ENCODE measurements at places on chromosomes 16 and 17. TPM values are rescaled to one million over a fixed set of nuclear protein-coding genes. Genes with fewer than 3 reads are reported as not detected.

- DNase-seq, result no peak
These were observed 1.8 kb upstream of the CISD3 start for GRCh38 chr17:38728290-38728831.

DNA sequence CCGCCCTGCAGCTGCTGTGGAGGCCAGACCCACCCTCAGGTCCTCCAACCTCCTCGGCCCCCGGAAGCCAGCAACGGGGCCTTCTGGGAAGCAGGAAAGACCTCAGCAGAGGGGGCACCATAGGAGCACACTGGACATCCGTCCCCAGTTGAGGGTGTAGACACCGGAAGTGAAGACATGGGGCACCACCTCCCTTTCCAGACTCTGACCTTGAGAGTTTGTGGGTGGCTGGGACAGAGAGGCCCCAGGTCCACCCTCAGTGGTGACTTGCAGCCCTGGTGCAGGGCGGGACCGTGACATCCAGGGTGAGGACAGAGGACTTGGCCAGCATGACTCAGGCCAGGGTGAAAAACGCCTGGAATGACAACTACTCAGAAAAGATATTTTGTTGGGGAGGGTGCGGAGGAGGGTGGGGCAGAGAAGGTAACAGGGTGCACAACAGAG lies 19.9 kb downstream of the CEP295NL start:
- DNase-seq, result no peak

- DNase-seq, result no peak
These were observed 54.3 kb downstream of the NLK start for GRCh38 chr17:28096756-28097155.

IRX6 gene
- total RNA-seq, result 0.14 TPM

MT1F gene
- total RNA-seq, result 60.2 TPM

DNA sequence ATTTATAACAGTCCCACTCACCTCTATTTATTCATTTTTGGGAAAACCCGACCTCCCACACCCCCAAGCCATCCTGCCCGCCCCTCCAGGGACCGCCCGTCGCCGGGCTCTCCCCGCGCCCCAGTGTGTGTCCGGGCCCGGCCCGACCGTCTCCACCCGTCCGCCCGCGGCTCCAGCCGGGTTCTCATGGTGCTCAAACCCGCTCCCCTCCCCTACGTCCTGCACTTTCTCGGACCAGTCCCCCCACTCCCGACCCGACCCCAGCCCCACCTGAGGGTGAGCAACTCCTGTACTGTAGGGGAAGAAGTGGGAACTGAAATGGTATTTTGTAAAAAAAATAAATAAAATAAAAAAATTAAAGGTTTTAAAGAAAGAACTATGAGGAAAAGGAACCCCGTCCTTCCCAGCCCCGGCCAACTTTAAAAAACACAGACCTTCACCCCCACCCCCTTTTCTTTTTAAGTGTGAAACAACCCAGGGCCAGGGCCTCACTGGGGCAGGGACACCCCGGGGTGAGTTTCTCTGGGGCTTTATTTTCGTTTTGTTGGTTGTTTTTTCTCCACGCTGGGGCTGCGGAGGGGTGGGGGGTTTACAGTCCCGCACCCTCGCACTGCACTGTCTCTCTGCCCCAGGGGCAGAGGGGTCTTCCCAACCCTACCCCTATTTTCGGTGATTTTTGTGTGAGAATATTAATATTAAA lies 638 bp upstream of the TMEM88 start:
- peak; percentile 43 for DNase-seq

- DNase-seq, result no peak
These were observed 240.7 kb downstream of the PARN start for GRCh38 chr16:14389359-14389758.

DNA sequence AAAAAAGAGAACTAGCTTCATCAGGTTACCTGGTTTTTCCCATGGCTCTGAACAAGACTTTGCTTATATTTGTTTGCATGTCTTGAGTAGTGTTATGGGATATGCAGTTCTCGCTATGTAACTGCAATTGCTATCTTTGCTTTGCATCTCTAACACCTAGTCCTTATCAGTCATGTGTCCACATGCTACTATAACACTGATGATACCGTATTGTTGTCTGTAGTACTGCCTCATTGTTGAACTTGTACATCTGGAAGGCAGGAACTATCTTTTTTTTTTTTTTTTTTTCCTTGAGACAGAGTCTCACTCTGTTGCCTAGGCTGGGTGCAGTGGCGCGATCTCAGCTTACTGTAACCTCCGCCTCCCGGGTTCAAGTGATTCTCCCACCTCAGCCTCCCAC lies 2.5 kb downstream of the PSME3 start:
- no peak for DNase-seq

DNA sequence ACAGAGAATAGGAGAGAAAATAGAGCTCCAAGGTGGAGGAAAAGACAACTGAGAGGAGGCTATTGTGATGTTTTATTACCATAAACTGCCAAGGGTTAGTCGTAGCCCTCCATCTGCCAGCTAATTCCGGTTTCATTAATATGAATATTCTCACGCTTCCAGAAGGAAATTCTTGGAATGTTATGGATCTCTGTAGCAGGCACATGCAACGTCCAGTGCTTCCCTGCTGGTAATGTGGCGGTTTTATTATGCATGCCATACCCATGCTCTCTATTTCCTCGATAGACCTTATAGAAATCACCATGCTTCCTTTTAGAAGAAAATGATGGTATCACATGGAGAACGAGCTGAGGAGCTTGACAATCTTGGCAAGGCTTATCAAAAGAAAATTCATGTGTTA lies 463.6 kb downstream of the MAF start:
- DNase-seq, result no peak

CDRT4 gene
- total RNA-seq, result 8.3 TPM

DGKE gene
- 8.5 TPM for total RNA-seq

EMP2 gene
- 15.2 TPM for total RNA-seq

DNA sequence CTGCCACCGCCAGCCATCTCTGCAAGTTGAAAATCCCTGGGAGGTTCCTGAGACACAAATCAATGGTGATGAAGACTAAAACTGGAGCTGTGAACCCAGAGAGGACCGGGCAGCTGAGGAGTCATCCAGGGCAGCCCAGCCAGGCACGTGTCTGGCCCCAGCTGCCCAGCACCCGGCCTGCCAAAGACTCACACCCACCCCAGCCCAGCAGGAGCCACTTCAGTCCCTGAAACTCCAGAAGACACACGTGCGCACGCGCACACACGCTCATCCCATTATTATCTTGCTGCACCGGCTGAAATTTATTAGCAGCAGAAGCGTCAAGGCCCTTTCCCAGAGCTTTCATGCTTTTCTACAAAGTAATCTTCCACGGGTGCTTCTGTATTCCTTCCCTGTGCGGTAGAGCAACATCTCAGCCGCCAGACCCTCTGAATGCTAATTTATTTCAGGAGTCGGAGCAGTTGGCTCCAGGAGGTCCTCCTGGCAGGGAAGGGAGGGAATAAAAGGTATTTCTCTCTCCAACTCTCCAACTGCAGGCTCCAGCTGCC lies 59.8 kb upstream of the RBFOX3 start:
- DNase-seq, result no peak

DNA sequence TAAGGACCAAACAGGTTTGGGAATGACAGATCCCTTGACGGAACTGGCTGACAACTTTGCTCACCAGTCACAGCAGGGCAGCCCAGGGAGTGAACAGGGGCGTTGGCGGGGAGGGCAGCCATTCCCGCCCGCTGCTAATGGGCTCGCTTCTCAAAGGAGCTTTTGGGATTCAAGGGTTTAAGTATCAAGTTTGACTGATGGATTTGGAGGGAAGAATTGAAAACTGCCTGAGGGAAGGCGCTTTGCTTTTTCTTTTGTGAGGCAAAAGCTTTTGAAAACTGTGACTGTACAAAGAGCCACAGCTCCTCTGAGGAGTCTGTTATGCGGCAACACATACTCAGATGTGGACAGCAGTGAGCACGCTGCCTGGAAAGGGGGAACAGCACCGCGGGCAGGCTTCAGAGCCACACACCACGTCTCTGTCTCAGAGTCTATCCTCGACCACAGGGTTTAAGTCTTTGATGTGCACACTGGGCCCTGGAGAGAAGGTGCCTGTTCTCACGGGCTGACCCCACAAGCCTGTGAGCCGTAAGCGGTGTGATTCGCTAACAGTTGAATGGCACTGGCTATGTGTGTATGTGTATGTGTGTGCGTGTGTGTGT lies 79.9 kb upstream of the HSBP1 start:
- no peak for DNase-seq

DNA sequence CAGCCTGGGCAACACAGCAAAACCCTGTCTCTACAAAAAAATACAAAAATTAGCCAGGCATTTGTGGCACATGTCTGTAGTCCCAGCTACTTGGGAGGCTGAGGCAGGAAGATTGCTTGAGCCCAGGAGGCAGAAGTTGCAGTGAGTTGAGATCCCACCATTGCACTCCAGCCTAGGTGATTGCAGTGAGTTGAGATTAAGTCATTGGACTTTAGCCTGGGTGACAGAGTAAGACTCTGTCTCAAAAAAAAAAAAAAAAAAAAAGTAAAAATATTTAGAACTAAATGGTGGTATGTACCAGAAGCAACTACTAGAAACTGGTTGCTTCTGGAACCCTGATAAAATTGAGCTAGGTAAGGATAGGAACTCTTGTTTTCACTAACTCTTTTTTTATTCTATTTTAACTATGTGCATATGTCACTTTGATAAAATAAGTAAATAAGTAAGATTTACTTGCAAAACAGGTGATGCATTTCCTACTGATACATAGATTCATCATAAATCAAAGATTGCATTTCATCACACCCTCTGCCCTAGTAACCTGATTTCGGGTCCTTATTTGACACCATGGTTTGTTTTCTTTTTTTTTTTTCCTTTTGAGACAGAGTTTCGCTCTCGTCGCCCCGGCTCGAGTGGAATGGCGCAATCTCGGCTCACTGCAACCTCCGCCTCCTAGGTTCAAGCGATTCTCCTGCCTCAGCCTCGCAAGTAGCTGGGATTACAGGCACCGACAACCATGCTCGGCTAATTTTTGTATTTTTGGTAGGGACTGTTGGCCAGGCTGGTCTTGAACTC lies 66.0 kb downstream of the USP32 start:
- DNase-seq, result no peak

CD7 gene
- 0.74 TPM for total RNA-seq

- DNase-seq, result no peak
These were observed 43.4 kb downstream of the FBXL20 start for GRCh38 chr17:39357986-39358385.

- DNase-seq, result no peak
These were observed 30.8 kb upstream of the SPACA3 start for GRCh38 chr17:32960815-32961214.

- no peak for DNase-seq
These were observed 93.4 kb downstream of the IRF8 start for GRCh38 chr16:85992359-85992758.

- no peak for DNase-seq
These were observed 6.8 kb downstream of the NT5C start for GRCh38 chr17:75124819-75125162.

DNA sequence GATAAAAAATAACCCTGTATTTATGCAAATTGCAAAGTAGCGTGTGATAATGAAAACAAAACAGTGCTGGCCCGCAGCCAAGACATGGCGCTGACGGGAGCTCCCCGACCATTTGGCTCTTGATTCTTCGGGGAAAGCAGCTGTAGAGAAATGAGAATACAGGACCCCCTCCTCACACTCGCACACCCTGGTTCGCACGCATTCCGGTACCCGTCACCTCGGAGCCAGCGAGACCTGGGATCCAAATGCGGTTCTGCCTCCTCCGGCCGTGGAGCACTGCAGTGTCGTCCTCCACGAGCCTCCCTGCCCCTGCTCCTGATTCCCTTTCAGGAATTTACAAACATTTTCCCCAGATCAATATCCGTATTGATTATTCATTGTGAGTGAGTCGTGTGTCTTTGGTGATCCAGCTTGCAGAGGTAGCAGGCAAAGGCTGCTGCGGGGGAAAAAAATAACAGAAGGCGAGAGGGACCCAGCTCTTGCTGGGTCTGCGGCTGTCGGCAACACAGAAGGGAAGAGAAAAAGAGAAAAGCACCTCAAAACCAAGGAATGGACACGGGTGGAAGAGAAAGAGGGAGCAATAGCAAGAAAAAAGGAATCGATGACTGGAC lies 184.1 kb upstream of the ZFHX3 start:
- no peak for DNase-seq

GRCh38 chr17:79082311-79083190 lies 7.9 kb downstream of the ENGASE start:
- peak; percentile 86 for DNase-seq

ELAC2 gene
- 77.7 TPM for total RNA-seq

EXOC3L1 gene
- 4.9 TPM for total RNA-seq

TBC1D3I gene
- total RNA-seq, result 0.39 TPM

DBF4B gene
- 32.9 TPM for total RNA-seq

CDH11 gene
- 10.1 TPM for total RNA-seq

DNA sequence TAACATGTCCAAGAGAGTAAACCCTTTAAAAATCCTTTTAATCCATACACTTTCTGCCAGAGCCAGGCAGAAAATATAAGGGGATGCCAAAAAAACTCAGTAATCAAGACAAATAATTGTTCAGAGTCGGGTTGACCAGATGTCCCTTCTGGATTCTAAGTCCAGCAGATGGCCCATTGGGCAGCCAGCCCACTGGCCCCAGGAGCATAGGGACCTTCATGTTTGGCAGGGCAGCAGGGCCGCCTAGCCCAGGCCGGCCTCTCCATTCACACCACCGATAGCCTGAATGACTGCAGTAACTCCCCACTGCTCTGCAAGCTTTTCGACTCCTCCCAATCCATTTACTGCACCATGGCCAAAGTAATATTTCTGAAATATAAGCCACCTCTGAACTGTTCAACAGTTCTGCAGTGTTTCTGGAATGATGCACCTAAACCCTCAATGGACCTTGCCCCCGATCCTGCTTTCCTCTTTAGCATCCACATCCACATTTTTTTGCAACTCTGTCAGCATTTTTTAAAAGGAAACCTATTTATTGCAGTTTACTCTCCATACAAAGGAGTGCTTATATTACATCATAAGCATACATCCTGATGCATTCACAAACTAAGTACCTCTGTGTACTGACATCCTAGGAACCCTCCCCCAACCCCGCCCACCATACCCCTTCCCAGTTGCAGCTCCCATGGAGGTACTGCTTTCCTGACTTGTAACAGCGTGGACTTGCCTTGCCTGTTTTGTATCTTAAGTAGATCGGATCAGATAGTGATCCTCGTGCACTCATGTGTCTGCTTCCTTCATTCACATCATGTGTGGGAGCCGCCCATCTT lies 46.4 kb downstream of the LDHD start:
- no peak for DNase-seq

- no peak for DNase-seq
These were observed 236.0 kb upstream of the IRX3 start for GRCh38 chr16:54522584-54522983.

GRCh38 chr16:84053237-84053636 lies 10.6 kb upstream of the SLC38A8 start:
- DNase-seq, result no peak

DNA sequence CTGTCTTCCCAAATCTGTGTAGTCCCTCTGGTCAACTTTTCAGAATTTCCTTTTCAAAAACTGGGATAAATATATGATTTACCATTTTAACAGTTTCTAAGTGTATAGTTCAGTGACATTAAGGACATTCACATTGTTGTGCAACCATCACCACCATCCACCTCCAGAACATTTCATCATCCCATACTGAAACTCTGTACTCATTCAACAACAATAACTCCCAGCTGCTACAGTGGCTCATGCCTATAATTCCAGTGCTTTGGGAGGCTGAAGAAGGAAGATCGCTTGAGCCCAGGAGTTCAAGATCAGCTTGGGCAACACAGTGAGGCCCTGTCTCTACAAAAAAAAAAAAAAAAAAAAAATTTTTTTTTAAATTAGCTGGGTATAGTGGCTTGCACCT lies 131.0 kb downstream of the AATF start:
- no peak for DNase-seq

All from WTC11 (cell line).